ENCODE measurements at places on chromosomes 4 and X.

DNA sequence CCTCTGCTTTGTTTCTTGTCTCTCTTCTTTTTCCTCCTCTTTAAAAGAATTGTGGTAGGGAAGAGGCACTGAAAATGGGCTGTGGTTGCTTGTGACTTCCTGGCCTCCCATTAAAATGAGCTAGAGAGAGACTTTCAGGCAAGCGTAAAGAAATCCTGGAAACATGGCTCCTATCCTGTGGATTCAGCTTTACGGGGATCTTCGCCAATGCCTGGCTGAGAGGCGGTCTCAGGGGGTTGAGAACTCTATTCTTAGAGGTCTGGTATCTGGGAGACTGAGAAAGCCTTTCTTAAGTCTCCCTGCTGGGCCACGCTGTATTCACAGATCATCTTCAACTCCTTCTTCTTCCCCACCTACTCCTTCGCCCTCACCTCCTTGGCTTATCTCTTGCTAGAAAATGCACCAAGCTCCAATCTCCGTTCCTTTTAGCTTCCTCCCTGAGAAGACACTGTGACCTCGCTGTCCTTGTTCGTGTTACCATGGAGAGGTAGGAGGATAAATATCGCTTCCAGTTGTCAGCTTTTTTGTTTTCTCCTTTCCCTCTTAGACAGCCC lies 542 bp upstream of the KLF8 start:
- DNase-seq = no peak

GRCh38 chr4:92265021-92265420 lies 38.7 kb upstream of the GRID2 start:
- DNase-seq = no peak

- no peak for DNase-seq
These were observed 127.0 kb downstream of the COX18 start for GRCh38 chr4:72942565-72942964.

DNA sequence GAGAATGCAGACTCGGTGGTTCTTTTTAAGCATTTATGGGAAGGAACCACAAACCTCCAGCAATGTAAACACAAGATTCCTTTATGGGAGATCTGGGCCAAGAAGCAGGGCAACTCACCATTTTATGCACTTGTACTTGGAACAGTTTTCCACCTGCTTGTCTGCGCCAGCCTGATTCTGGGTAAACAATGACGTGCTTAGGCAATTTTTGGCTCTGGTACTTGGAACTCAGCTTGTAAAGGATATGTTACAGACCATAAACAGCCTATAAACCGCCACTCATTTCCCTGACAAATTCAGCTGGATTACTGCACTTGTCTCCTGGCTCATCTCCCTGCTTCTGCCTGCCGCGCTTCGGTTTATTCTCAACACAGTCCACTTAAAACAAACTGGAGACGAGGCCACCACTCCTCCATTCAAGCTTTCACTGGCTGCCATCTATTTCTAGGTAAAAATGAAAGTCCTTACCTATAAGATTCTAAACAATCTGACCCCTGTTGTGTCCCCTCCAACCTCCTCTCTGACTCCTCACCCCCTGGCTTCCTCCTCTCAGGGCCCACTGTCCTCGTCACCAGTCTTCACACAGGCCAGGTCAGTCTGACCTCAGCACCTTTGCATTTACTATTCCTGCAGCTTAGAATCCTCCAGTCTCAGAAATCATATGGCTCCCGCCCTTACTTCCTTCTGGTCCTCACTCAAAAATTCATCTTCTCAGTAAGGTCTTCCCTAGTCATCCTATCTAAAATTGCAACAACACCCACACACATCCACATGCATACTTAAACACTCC lies 205.9 kb upstream of the GALNT7 start:
- no peak for DNase-seq

- DNase-seq = no peak
These were observed 137.8 kb upstream of the TBC1D9 start for GRCh38 chr4:140893939-140894338.

- no peak for DNase-seq
These were observed 200.0 kb downstream of the RELL1 start for GRCh38 chr4:37486166-37486565.

- DNase-seq = no peak
These were observed 85.4 kb upstream of the DHX15 start for GRCh38 chr4:24669751-24670150.

DNA sequence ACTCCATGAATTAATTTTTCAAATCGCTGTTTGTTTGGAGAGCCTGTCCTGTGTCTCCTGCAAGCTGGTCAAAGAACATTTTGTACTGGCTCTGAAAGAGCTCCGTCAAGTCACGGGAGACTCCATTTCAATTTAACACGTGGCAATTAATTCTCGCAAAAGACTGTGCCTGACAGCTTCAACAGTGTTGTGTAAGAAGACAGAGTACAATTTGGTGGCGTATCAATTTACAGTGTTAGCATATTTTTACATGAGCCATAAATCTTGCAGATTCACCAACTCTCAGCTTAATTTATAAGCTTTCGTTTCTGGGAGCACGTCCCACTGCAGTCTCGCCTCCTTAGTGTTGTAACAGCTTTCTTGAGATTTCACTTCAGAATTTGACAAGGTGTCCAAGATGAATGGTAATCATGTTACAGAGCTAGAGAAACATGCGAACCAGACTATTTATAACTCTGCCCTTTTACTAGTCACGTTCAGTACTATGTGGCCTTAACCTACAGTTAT lies 70.8 kb downstream of the RWDD4 start:
- no peak for DNase-seq

DNA sequence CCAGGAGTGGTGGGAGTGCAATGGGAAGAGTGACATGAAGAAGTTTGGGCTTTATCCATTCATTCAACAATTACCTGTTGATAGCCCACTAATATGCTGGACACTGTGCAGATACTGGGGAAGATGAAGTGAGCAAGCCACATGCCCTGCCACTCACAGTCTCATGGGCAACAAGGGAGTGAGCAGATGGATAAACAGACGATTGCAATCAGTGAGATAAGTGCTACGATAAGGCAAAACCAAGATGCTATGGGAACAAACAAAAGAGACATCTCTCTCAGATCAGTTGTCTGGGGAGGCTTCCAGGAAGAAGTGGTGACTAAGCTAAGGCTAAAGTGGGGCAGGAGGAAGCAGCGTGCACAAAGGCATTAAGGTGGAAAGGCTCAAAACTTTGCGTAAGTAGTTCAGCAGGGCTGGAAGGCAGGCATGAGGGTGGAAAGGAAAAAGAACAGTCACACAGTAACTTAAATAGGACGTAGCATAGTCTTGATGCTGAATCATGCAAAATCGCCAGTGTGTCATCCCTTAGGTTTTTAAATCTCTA lies 31.7 kb downstream of the GAB3 start:
- no peak for DNase-seq

GRCh38 chrX:118975831-118976598 lies 1.6 kb downstream of the LONRF3 start:
- DNase-seq = peak; percentile 68

GRCh38 chrX:136185401-136186022 lies 38.2 kb downstream of the FHL1 start:
- DNase-seq = no peak

GRCh38 chr4:3353752-3354454 lies 61.1 kb downstream of the RGS12 start:
- DNase-seq = no peak

DNA sequence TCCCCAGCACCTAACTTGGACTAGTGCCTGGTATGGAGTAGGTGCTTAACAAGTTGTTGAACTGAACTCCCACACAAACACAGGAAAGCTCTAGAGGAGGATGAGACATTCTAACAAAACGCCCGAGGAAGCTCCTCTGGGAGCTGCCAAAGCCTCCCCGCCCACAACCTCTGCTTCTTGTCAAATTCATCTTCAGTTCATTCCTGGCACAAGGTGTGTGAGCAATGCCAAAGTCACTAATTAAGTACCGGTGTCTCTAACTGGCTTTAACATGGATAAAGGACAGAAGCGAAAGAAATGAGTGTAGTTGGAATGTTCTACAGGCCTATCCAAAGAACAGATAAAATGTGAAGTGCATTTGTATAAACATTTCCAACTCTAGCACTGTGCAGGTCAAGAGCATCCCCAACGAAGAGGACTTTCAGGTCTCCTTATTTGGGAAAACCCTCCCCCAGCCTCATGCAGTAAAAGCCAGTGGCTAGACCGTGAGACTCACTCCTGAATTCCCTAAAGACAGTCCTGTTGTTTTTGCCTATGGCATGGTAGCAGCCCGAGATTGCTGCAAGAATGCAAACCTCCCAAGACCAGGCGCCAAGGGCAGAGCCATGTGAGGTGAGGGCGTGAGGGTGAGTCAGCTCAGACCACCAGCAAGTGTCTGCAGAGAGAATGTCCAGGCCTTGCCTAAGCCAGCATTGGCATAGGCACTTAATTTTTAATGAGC lies 72.2 kb upstream of the KLF3 start:
- no peak for DNase-seq

DNA sequence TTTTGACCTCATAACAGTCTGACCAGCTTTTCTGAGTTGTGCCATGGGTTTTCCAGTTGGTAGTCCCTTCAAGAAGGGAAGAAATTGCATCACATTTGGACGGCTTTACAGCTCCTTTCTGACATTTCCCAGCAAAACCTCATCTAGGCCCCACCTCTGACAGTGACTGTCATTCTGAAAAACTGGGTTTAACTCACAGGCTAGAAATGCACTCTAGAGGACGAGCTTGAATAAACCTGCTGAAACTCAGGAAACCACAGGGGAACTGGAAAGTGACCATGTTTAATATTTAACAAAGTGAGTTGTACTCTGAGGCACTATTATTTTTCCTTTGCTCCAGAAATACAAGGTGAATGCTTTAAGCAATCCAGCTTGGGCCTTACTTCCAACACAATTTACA lies 434.3 kb upstream of the RASGEF1B start:
- DNase-seq = no peak

DNA sequence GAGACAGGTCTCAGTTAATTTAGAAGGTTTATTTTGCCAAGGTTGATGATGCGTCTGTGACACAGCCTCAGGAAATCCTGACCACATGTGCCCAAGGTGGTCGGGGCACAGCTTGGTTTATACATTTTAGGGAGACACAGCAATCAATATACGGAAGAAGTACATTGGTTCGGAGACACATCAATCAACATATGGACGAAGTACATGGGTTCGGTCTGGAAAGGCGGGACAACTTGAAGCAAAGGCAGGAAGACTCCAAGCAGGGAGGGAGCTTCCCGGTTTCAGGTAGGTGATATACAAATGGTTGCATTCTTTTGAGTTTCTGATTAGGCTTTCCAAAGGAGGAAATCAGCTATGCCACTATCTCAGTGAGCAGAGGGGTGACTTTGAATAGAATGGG lies 225.2 kb upstream of the ZFP42 start:
- no peak for DNase-seq

DNA sequence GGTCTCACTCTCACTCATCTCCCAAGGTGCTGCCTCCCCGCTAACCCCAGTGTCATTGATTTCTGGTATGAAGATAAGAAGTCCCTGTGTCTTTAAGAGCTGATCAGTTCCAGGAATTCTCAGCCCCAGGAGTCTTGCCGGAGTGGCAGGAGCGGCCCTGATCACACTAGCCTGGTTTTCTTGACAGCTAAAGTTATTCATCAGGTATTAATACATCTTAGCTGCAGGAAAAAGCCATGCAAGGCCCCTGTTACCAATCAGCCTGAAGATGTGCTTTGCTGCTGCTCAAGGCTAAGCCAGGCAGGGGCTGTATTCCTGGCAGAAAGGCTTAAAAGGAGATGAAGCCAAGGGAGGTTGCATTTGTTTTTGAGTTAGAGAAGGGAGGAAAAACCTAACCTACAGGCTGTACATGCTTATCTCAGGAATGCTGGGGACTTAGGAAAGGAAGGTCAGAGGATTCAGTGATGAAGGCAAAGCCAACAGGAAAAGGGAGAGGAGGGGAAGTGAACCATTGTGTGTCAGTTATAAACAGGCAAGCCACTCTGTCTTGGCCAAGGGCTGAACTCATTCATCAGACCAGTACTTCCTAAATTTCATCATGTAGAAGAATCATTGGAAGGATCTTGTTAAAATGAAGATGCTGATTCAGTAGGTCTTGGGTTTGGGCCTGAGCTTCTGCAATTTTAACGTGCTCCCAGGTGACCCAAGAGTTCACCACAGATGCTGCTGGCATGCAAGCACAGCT lies 8.6 kb downstream of the SRPX start:
- DNase-seq = no peak

- DNase-seq = no peak
These were observed 17.5 kb downstream of the MTHFD2L start for GRCh38 chr4:74175379-74175778.

All from stimulated activated CD8-positive, alpha-beta memory T cell treated with anti-CD3 and anti-CD28 coated beads, Interleukin-12 subunit alpha, Interleukin-12 subunit beta, amount 100 ng/mL, for 4 hours (primary cell).